ENCODE measurements at places on chromosomes 1 and 21. TPM values are rescaled to one million over a fixed set of nuclear protein-coding genes. Genes with fewer than 3 reads are reported as not detected.

- H3K36me3 ChIP-seq: no peaks in the 10 kb centered on the region
- no peaks in the 10 kb centered on the region for H3K27me3 ChIP-seq
- no peak overlapping the region for H3K4me3 ChIP-seq
- no peak for DNase-seq
- peaks cover 12% of the 10 kb centered on the region for H3K4me1 ChIP-seq
- no peak overlapping the region for H3K27ac ChIP-seq
Observed at GRCh38 chr1:212484701-212485570, 52.2 kb downstream of the NENF start.

DNA sequence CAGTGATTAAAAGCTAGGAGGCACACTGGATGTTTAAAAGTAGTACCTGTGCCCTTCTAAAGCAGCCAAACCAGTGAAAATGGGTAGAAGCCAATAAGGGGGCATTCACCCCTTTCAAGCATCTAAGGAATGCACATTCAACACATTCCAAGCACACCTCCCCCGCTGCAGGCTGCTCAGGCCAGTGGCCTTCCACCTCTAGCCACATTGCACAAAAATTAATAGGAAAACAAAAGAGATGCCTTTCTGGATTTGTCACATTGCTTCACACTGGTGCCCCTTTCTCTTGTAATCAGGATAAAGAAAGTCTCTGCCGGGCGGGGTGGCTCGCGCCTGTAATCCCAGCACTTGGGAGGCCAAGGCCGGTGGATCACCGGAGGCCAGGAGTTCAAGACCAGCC is 834.0 kb downstream of the USP25 start:
- no peak overlapping the region for H3K27ac ChIP-seq
- no peaks in the 10 kb centered on the region for H3K4me1 ChIP-seq
- no peak for DNase-seq
- H3K27me3 ChIP-seq: no peaks in the 10 kb centered on the region
- H3K4me3 ChIP-seq: no peak overlapping the region

- peak overlapping the region; percentile 92 for H3K27ac ChIP-seq
- H3K4me1 ChIP-seq: peaks cover 17% of the 10 kb centered on the region
- H3K36me3 ChIP-seq: no peaks in the 10 kb centered on the region
Observed at GRCh38 chr1:202105571-202106339, 17.0 kb upstream of the GPR37L1 start.

DNA sequence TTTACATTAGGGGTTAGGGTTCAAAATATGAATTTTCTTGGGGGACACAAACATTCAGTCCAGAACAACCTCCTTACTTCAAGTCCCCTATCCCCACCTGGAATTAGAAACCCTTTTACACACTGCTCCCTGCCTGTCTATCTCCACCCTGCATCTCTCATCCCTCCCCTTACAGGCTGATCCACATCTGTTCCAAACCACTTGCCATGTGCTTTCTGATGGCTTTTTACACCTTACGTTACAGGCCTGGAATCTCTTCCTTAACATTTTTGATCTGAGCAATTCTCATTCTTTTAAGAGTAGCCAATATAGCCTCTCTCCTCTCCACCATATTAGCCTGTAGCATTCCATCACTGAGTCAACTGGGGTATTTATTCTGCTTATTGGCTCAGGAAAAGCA is 122.0 kb downstream of the PTBP2 start:
- H3K4me3 ChIP-seq: no peak overlapping the region
- H3K36me3 ChIP-seq: no peaks in the 10 kb centered on the region
- no peak overlapping the region for H3K27ac ChIP-seq
- DNase-seq: no peak

- peaks cover 22% of the 10 kb centered on the region for H3K4me1 ChIP-seq
- H3K36me3 ChIP-seq: no peaks in the 10 kb centered on the region
Observed at GRCh38 chr1:201696217-201696761, 132.7 kb upstream of the IPO9 start.

- H3K36me3 ChIP-seq: no peaks in the 10 kb centered on the region
- H3K27ac ChIP-seq: no peak overlapping the region
- DNase-seq: no peak
- H3K27me3 ChIP-seq: no peaks in the 10 kb centered on the region
- H3K4me3 ChIP-seq: no peak overlapping the region
- H3K4me1 ChIP-seq: no peaks in the 10 kb centered on the region
Observed at GRCh38 chr1:8583031-8583430, 234.4 kb downstream of the RERE start.

- no peaks in the 10 kb centered on the region for H3K36me3 ChIP-seq
- H3K4me1 ChIP-seq: peaks cover 30% of the 10 kb centered on the region
- H3K4me3 ChIP-seq: no peak overlapping the region
Observed at GRCh38 chr1:167165219-167165618, 55.5 kb upstream of the POU2F1 start.

DNA sequence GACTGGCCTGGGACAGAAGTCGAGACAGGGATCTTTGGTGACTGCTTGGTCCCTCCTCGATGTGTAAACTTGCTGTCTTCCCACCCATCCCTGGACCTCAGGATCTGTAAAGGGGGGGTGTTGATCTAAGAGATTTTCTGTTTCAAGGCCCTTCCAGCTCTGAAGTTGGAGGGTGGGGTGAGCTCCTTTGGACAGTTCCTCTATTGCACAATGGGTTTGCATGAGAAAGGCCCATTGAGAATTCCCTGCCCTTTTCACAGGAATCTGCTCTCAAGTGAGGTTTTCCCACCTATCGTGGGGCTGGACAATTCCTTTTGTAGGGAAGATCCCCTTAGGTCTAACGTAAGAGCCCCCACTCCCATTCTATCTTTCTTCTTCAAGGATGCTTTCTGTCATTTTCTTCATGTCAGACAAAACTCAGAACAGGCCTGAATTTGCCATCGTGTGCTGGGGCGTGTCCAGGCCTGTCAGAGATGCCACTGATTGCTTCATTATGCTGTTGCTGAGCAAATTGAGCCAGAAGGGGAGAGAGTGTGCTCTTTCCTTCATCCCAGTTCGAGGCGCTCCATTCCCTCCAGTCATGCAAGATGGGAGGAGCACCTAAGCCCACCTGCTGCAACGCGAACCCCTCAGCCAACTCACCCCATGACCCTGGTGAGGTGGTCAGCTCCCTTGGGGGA is 149.9 kb upstream of the IGSF21 start:
- H3K27me3 ChIP-seq: peaks cover 10% of the 10 kb centered on the region
- no peak for DNase-seq
- no peak overlapping the region for H3K4me3 ChIP-seq
- no peaks in the 10 kb centered on the region for H3K36me3 ChIP-seq
- H3K27ac ChIP-seq: no peak overlapping the region
- no peaks in the 10 kb centered on the region for H3K4me1 ChIP-seq

DNA sequence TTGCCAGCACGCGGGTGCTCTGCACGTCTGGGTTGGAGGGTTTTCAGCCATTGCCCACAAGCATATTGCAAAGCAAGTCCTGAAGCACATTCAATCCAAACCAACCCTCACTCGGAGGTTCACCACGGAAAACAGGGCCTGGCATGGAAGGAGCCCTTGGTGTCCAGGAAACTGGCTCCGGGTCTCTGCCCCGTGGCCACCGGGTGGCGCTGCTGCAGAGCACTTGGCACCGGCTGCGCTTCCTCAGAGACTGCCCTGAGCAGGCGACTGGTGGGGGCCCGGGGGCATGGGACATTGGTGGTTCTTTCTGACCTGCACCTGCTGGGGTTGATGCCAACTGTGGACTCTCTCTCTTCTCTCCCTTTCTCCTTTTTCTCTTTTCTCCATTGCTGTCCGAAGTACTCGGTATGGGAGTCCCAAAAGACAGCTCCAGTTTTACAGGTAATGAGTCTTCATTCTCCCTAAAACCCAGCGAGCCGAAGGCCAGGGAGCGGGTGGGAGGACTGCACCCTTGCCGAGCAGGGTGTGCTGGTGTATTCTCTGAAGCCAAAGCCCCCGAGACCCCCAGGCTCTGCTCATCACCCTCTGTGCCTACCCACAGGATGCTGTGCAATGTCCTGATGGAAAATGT is 4.1 kb upstream of the KCNAB2 start:
- H3K4me1 ChIP-seq: no peaks in the 10 kb centered on the region
- H3K4me3 ChIP-seq: no peak overlapping the region
- H3K27ac ChIP-seq: no peak overlapping the region
- peak; percentile 43 for DNase-seq

- no peak overlapping the region for H3K27ac ChIP-seq
- no peak overlapping the region for H3K4me3 ChIP-seq
- DNase-seq: no peak
- no peaks in the 10 kb centered on the region for H3K27me3 ChIP-seq
Observed at GRCh38 chr1:219798283-219799030, 129.9 kb downstream of the SLC30A10 start.

DNA sequence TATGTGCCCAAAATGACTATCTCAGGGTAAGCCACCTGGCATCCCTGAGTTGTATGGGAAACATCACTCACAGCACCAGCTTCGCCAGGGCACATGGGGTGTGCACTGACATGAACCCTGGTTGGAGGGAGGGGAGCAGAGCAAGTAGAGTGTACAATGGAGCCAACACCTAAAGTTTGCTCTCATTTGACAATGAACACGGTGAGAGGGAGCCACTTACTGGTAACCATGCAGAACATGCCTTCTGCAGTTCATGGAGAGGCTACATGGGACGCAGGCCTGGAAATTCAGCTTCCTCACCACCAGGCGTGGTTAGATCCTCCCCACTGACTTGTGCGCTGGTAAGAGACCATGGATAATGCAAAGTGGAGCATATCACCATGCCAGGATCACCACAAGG is 10.0 kb upstream of the CPLANE2 start:
- H3K4me1 ChIP-seq: peaks cover 28% of the 10 kb centered on the region
- H3K27ac ChIP-seq: no peak overlapping the region
- DNase-seq: no peak
- no peak overlapping the region for H3K4me3 ChIP-seq
- H3K36me3 ChIP-seq: no peaks in the 10 kb centered on the region
- no peaks in the 10 kb centered on the region for H3K27me3 ChIP-seq

- no peak for DNase-seq
- no peak overlapping the region for H3K27ac ChIP-seq
- no peaks in the 10 kb centered on the region for H3K36me3 ChIP-seq
- H3K4me3 ChIP-seq: no peak overlapping the region
- H3K27me3 ChIP-seq: no peaks in the 10 kb centered on the region
- no peaks in the 10 kb centered on the region for H3K4me1 ChIP-seq
Observed at GRCh38 chr21:16455978-16456377, 726.2 kb downstream of the USP25 start.

- DNase-seq: no peak
- no peaks in the 10 kb centered on the region for H3K36me3 ChIP-seq
- H3K27ac ChIP-seq: no peak overlapping the region
- H3K4me1 ChIP-seq: no peaks in the 10 kb centered on the region
Observed at GRCh38 chr21:45226540-45227326, 61.0 kb downstream of the POFUT2 start.

DNA sequence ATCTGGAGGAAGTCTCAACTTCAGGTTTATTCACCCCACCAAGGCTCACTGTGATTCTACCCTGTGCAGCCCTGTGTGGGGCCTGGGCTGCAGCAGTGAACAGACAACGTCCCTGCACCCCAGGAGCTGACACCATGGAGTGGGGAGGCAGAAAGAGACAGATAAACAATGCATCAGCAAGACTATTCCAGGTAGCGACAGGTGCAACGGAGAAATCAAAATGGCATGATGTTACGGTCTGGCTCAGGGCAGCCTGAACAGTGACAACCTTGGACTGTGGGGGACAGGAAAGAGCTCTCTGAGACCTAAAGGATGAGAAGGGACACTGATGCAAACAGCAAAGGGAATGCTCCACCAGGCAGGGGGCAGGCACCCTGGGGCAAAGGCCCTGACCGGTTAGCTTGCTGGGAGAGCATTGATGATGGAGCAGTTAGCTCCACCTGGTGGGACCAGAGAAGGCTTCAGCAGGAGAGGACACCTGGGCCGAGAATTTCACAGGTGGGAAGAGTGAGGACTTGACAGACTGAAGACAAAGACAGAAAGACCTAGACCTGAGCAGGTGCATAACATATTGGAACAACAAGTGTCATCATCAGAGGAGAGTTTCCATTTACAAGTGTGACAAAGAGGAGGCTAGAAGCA is 589.9 kb downstream of the MATN1 start:
- DNase-seq: no peak
- H3K27ac ChIP-seq: no peak overlapping the region
- H3K4me3 ChIP-seq: no peak overlapping the region
- H3K36me3 ChIP-seq: no peaks in the 10 kb centered on the region

DNA sequence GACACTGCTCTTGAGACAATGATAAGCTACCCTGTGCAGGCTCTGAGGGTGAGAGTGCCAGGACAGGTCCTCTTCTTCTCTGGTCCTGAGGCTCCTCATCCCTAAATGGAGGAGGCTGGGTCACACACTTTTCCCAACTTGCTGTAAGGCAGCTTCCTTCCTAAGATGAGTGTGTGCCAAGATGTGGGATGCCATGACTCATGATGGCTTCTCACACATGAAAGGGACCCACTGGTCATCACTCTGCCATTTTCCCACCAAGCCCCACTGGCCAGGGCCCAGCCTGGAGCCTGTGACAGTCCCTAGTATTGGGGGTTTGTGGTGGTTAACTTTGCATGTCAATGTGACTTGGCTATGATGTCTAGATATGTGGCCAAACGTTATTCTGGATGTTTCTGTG is 54.4 kb downstream of the CNIH3 start:
- no peak overlapping the region for H3K4me3 ChIP-seq
- H3K4me1 ChIP-seq: no peaks in the 10 kb centered on the region
- no peak for DNase-seq
- H3K36me3 ChIP-seq: no peaks in the 10 kb centered on the region
- no peak overlapping the region for H3K27ac ChIP-seq

GRCh38 chr1:93450321-93450720 is 2.4 kb downstream of the FNBP1L start:
- H3K36me3 ChIP-seq: no peaks in the 10 kb centered on the region
- no peak for DNase-seq
- no peaks in the 10 kb centered on the region for H3K27me3 ChIP-seq
- peak overlapping the region; percentile 77 for H3K4me3 ChIP-seq
- peaks cover 32% of the 10 kb centered on the region for H3K4me1 ChIP-seq
- no peak overlapping the region for H3K27ac ChIP-seq

- peaks cover 16% of the 10 kb centered on the region for H3K27me3 ChIP-seq
- no peak overlapping the region for H3K4me3 ChIP-seq
- H3K27ac ChIP-seq: no peak overlapping the region
- no peaks in the 10 kb centered on the region for H3K36me3 ChIP-seq
- no peaks in the 10 kb centered on the region for H3K4me1 ChIP-seq
Observed at GRCh38 chr1:209567698-209568175, 15.8 kb upstream of the CAMK1G start.

DNA sequence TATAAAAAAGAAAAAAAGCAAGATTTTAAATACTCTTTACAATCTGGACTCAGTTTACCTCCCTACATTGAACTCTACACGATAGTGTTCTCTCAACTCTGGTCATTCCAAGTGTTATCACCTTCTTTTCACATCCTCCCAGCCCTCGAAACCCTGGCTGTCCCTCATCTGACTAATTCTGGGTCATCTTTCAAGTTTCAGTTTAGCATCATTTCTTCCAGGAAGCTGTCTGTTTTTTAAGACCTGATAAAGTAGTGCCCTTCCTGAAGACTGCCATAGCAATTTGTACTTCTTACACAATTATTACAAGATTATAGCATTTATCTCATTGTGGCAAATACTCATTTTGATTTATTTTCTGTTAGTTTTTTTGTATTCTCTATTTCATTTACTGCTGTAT is 1.2 kb downstream of the ALG14 start:
- H3K4me1 ChIP-seq: peaks cover 36% of the 10 kb centered on the region
- peak overlapping the region; percentile 92 for H3K27ac ChIP-seq
- H3K27me3 ChIP-seq: no peaks in the 10 kb centered on the region
- no peak overlapping the region for H3K4me3 ChIP-seq
- no peak for DNase-seq

- H3K36me3 ChIP-seq: no peaks in the 10 kb centered on the region
- no peaks in the 10 kb centered on the region for H3K27me3 ChIP-seq
- no peaks in the 10 kb centered on the region for H3K4me1 ChIP-seq
Observed at GRCh38 chr1:214205053-214205452, 75.9 kb upstream of the SMYD2 start.

Gene FALEC
- total RNA-seq: not detected

Gene DCST1
- total RNA-seq: not detected

Gene ARHGEF16
- 162 TPM for total RNA-seq

Gene RGS8
- not detected for total RNA-seq

Gene KRTAP10-3
- not detected for total RNA-seq

Gene CDCA8
- not detected for total RNA-seq

Gene SRSF11
- total RNA-seq: 210 TPM

Gene CD1B
- total RNA-seq: not detected

All from transverse colon (tissue), 4 donors.